ENCODE measurements at places on chromosomes 4 and X.

GRCh38 chr4:113756005-113756410, 5.5 kb downstream of the CAMK2D start:
- DNase-seq: no peak

GRCh38 chr4:152996672-152997071, 60.5 kb downstream of the FHDC1 start:
- no peak for DNase-seq

GRCh38 chrX:130625386-130625785, 223.6 kb downstream of the RBMX2 start:
- no peak for DNase-seq

DNA sequence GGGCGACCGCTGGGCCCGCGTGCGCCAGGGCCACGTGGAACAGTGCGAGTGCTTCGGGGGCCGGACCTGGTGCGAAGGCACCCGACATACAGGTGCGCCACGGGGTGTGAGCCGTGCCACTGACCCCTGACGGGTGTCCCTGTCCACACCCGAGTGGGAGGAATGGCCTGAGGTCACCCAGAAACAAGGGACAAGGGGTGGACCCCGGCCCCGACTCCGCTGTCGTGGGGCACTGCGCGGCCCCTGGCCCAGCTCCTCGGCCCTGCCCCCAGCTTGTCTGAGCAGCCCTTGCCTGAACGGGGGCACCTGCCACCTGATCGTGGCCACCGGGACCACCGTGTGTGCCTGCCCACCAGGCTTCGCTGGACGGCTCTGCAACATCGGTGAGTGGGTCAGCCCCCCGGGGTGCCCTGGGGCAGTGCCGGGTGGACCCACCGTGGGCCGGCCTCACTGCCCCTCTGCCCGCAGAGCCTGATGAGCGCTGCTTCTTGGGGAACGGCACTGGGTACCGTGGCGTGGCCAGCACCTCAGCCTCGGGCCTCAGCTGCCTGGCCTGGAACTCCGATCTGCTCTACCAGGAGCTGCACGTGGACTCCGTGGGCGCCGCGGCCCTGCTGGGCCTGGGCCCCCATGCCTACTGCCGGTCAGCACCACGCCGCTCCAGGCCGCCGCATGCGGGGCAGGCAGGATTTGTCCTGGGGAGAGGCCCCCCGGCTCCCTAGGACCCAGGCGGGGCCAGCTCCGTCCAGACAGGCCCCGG, 2.8 kb downstream of the HGFAC start:
- DNase-seq: no peak

DNA sequence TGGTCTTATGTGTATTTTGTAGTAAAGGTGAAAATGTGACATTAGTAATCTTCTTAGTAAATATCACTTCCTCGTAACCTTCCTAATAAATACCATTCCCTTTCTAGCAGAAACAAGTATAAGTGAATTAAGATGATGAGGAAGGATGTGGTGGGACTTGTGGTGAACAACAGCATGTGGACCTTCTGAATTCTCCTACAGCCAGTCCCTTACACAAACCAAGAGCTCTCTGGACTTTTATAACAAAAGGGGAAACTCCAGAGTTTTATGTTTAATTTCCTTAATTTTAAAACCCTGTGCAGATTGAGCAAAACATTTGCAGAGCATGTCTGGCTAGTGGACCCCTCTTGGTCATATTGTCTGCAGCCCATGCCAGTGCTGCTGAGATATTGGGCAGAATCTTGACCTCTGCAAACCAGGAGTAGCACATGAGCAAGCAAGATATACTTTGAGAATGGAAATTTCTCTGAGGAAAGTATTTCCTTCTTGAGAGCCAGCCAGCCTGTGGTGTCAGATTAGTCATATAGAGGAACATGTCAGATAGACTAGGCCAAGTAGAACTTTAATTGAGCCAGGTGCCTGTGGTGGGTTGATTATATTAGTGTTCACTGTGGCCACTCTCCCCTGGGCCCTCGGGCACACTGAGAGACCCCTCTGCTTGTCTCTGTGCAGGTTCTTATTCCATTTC, 328.2 kb downstream of the DKK2 start:
- no peak for DNase-seq

- no peak for DNase-seq
Measured at GRCh38 chr4:54879576-54879975, 221.8 kb downstream of the KIT start.

- DNase-seq: no peak
Measured at GRCh38 chr4:173834151-173834550, 304.1 kb upstream of the HAND2 start.

GRCh38 chr4:143186212-143186611, 1.5 kb downstream of the USP38 start:
- no peak for DNase-seq

DNA sequence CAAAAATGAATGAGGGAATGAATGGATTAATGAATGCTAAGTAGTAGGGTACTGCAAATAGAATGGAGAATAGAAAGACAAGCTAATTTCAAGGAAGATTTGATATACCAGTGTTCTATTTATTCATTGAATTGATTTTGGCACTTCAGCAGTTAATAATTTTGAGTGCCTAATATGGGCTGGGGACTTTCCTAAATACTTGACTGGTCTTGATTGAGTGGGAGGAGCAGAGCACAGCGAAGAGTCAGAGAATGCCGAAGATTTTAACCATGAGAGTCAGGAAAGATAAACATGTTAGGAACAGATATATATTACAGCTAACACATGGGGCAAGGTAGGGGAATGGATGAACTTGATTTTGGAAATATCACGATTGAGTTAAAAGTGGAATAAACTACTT, 10.6 kb downstream of the IL15 start:
- no peak for DNase-seq

DNA sequence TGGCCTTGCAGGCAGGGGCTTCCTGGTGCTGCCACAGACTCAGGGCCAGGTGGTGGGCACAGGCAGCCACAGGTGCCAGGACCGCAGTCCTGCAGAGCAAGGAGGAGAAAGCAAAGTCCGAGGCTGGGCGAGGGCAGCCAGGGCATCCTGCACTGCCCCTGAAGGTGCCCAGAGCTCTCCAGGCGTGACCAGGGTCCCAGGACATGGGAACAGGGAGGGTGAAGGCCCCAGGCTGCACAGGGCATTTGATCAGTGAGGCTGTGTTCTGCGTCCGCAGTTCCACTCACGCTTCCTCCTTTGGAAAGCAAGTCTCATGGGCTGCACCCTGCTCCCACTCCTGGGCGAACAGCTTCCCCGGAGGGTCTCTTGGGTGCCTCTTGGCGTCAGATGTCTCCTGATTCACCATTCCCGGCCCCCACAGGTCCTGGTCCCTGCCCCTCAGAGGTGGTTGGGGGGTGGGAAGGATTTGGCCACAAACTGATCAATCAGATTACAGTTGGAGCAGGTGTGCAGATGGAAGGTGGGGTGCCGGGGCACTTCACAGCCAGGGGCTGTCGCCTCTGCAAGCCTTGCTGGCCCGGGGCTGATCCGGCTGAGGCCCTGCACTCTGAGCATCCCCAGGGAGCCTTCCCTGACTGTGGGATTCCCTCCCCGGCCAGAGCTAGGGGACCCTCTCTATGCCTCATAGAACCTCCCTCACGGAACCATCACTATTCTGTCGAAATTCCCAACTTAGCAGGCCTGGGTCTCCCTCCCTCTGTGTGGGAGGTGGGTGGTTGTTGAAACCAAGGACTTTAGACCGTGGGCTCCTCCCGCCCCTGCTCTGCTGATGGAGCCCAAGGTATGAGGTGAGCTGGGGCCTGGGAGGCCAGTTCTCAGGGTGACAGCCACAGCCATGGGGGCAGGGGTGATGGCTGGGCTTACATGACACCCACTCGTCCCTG, 3.3 kb downstream of the SH3TC1 start:
- DNase-seq: peak; percentile 46

GRCh38 chrX:68421636-68422035, 11.7 kb downstream of the OPHN1 start:
- no peak for DNase-seq

DNA sequence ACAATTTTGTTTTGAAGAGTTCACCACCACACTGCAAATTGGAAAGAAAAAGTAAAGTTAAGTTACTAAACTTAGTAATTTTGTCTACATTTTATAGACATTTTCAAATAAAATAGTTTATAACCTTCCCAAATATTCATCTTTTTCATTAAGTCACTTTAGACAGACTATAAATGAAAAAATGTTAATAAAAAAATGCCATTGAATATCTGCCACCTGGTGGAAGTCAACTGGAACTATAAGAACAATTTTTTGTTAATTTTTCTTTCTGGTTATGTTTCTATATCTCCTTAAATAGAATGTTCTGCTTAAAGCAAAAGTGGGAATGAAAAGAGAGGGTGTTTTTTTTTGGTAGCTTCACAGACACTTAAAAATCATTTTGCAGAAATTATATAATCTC, 534.4 kb upstream of the PCDH10 start:
- no peak for DNase-seq
